Stimulated activated CD8-positive, alpha-beta memory T cell treated with anti-CD3 and anti-CD28 coated beads, Interleukin-12 subunit alpha, Interleukin-12 subunit beta, amount 100 ng/mL, for 1 hour (primary cell): ENCODE measurements at places on chromosomes 7 and 10.

DNA sequence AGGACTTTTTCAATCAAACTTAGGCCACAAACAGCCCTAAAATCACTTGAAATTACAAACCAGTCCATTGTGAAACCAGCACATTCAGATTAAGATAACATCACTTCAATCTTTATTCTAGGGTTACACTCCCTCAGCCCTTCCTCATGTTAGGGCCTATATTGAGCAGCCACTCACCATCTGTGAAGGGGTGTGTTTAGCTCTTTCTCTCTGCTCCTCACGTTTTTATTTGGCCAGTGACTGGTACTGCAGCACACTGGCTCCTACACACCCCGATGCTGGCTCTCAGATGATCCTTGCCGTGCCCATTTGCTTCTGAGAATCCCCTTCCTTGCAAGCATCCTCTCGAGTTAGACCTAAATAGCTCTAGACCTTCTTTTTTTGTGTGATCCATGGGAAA is 604.5 kb downstream of the INHBA start:
- no peak for DNase-seq

- DNase-seq, result no peak
Measured at GRCh38 chr10:9362721-9363120, 1308.2 kb downstream of the GATA3 start.

- DNase-seq, result no peak
Measured at GRCh38 chr7:92547579-92547978, 19.0 kb downstream of the RBM48 start.

- no peak for DNase-seq
Measured at GRCh38 chr7:104795616-104796398, 218.2 kb upstream of the KMT2E start.

DNA sequence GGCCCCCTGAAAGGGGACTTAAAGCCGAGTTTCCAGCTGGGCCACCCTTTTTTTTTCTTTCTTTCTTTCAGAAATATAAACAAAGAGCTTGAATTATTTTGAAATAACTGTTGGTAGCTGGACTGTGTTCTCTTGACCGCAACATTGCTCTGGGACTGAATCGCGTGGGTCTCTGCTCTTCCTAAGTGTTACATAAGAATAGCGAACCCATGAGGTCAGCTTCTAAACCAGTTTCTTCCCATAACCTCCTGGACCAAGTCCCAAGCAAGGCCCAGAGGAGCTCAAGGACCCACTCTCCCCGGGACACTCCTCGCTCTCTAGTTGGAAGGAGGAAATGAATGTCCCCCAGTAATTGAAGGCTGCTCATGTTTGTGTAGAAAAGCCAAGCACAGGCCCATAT is 91.1 kb downstream of the CXCL12 start:
- no peak for DNase-seq

DNA sequence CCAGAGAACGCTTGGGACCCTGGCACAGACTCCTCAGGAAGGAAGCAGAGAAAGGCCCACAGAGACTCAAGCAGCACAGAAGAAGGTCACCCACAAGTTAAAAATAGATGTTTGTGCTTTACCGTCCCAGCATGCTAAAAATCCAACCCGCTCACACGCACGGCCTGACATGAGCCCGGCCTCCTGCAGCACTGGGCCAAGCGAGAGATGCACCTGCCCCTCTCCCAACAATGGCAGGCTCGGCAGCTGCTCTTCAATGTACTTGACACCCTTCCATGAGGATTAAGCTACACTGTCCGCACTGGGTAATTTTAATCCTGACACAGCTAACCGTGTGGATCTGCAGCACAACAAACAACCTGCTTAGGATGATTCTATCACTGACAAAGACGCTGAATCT is 9.3 kb downstream of the DIP2C start:
- no peak for DNase-seq
